Vein endothelial cell (primary cell): ENCODE measurements at places on chromosomes 13 and 19. TPM values are rescaled to one million over a fixed set of nuclear protein-coding genes. Genes with fewer than 3 reads are reported as not detected.

HOMER3 gene
- total RNA-seq: 163 and 165 TPM in 2 replicates

HSPB6 gene
- 0.38 and 0.65 TPM in 2 replicates for total RNA-seq

LPAR6 gene
- total RNA-seq: 28.9 and 29.7 TPM in 2 replicates

IGFL2 gene
- total RNA-seq: not detected in 2 replicates

KLK15 gene
- total RNA-seq: not detected in 2 replicates

ICAM4 gene
- 0.33 TPM in 1 of 2 replicates, not detected in the other for total RNA-seq

PRR22 gene
- total RNA-seq: 0.57 and 0.65 TPM in 2 replicates

CEACAM16 gene
- total RNA-seq: under 0.01 TPM in 1 of 2 replicates, not detected in the other

NPAS1 gene
- total RNA-seq: 0.29 and 0.33 TPM in 2 replicates

KLF1 gene
- not detected in 2 replicates for total RNA-seq

TMC4 gene
- not detected in 2 replicates for total RNA-seq

LATS2 gene
- total RNA-seq: 55.9 and 59.1 TPM in 2 replicates

SIGLEC11 gene
- total RNA-seq: not detected in 2 replicates

RASA3 gene
- 58.3 and 60.1 TPM in 2 replicates for total RNA-seq

ZNF561 gene
- total RNA-seq: 26.8 and 28.4 TPM in 2 replicates

LMTK3 gene
- under 0.01 and 0.10 TPM in 2 replicates for total RNA-seq

PDE4A gene
- total RNA-seq: 3.6 and 5.6 TPM in 2 replicates

TUBGCP3 gene
- total RNA-seq: 24.2 and 30.3 TPM in 2 replicates

TMEM238 gene
- total RNA-seq: 0.33 TPM in 1 of 2 replicates, not detected in the other

C19orf44 gene
- 3.8 and 4.9 TPM in 2 replicates for total RNA-seq

IGFL4 gene
- not detected in 2 replicates for total RNA-seq

PLPPR3 gene
- total RNA-seq: 0.48 and 1.3 TPM in 2 replicates

PDX1 gene
- not detected in 2 replicates for total RNA-seq

SLC25A23 gene
- total RNA-seq: 16.9 and 32.3 TPM in 2 replicates

PTH2 gene
- total RNA-seq: not detected in 2 replicates

KIR3DL1 gene
- not detected in 2 replicates for total RNA-seq

CEACAM6 gene
- total RNA-seq: not detected in 2 replicates

PTPRH gene
- 0.48 and 0.65 TPM in 2 replicates for total RNA-seq

ELSPBP1 gene
- total RNA-seq: not detected in 2 replicates

ADGRE1 gene
- total RNA-seq: not detected in 2 replicates

KIR2DL1 gene
- not detected in 2 replicates for total RNA-seq

ZNF780A gene
- 6.2 and 14.8 TPM in 2 replicates for total RNA-seq

PRKCG gene
- total RNA-seq: not detected in 2 replicates

ICAM5 gene
- total RNA-seq: under 0.01 TPM in 1 of 2 replicates, not detected in the other

PNMA8A gene
- under 0.01 and 0.10 TPM in 2 replicates for total RNA-seq

FFAR2 gene
- total RNA-seq: not detected in 2 replicates

SMIM17 gene
- 0.38 and 0.98 TPM in 2 replicates for total RNA-seq

SPACA4 gene
- total RNA-seq: not detected in 2 replicates

CLEC17A gene
- not detected in 2 replicates for total RNA-seq

FCGBP gene
- total RNA-seq: under 0.01 TPM in 1 of 2 replicates, not detected in the other

SHD gene
- total RNA-seq: not detected in 2 replicates

NCAN gene
- total RNA-seq: not detected in 2 replicates

NANOS3 gene
- 0.33 and 0.76 TPM in 2 replicates for total RNA-seq

SMAD9 gene
- 9.5 and 11.8 TPM in 2 replicates for total RNA-seq

THAP8 gene
- total RNA-seq: 1.3 and 1.6 TPM in 2 replicates

TSSK6 gene
- 1.1 and 1.3 TPM in 2 replicates for total RNA-seq
